Right ventricle myocardium inferior (tissue), 1 donor: ENCODE measurements at places on chromosomes 1 and 21.

- no peak for DNase-seq
Observed at GRCh38 chr1:41629141-41629540, 144.7 kb upstream of the EDN2 start.

- no peak for DNase-seq
Observed at GRCh38 chr21:36321325-36322082, 1.5 kb downstream of the MORC3 start.

- peak; percentile 93 for DNase-seq
Observed at GRCh38 chr21:45542242-45542666, at the start of gene SLC19A1. TSS of gene SLC19A1 (minus strand) at chr21:45542440. CDS start at chr21:45537959, 4,481 bp downstream.

- DNase-seq: peak; percentile 82
Observed at GRCh38 chr1:234933475-234933874, 195.2 kb downstream of the TOMM20 start.
